ENCODE measurements at places on chromosomes 6 and 20. TPM values are rescaled to one million over a fixed set of nuclear protein-coding genes. Genes with fewer than 3 reads are reported as not detected.

DNA sequence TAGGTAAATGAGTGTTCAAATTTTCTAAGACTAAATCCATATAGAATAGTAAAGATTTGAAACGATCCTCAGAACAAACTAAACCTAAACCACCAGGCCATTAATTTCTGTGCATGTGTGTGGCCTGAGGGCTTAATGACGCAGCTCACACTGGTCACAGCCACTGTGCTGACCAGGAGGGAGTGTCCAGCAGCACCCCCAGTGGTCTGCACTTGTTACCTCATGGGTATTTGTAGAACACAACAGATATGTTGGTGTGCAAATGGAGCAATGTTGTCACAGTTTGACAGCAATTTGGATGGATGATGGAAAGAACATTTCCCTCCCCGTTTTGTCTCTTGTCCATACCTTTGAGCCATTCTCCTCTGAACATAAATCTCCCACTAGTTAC lies 122.4 kb upstream of the EXOC2 start:
- DNase-seq, result no peak

FHL5 gene
- total RNA-seq, result 70.3 TPM

BTNL2 gene
- not detected for total RNA-seq

DNA sequence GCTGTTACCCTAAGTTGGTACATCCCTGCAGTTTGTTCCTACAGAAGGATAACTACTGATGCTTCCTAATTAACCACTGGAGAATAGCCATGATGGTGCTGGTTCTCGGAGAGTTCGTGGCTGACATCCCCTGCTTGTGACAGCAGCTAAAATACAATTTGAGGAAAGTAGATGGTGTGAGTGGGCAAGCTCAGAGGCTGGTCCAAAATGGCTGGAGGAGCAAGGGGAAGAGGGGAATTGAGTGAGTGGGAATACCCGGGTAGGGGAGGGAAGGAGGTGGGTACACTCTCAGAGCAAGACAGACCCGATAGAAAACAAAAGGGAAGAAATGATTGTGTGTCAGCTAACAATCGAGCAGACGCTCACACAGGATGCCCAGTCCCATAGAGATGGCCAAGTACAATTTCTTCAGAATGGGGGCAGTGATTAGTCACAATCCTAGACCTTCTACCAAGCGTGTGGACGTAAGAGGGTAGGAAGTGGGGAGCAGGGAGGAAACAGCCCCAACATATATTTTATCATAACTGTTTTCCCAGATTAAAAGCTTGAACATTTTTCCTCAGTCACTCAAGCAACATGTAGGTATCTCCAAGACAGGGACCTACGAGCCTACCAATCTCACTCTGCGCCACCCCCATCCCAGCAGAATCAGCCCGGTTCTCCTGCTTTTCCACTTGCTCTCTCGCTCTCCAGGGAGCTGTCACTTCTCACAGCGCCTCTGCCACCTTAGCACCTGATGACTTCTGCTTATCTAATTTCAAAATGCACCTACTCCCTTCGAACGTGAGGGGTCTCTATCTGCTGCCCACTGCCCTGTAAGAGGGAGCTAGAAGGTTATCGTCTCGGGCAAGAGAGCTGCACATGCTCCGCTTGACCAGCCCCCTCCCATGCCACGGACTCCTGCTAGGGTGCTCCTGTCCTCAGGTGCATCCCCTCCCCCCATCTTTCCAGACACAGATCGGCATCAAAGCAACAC lies 26.2 kb downstream of the RIPOR2 start:
- DNase-seq, result no peak

GRCh38 chr6:63663147-63663955 lies 27.7 kb downstream of the PHF3 start:
- DNase-seq, result no peak

DNA sequence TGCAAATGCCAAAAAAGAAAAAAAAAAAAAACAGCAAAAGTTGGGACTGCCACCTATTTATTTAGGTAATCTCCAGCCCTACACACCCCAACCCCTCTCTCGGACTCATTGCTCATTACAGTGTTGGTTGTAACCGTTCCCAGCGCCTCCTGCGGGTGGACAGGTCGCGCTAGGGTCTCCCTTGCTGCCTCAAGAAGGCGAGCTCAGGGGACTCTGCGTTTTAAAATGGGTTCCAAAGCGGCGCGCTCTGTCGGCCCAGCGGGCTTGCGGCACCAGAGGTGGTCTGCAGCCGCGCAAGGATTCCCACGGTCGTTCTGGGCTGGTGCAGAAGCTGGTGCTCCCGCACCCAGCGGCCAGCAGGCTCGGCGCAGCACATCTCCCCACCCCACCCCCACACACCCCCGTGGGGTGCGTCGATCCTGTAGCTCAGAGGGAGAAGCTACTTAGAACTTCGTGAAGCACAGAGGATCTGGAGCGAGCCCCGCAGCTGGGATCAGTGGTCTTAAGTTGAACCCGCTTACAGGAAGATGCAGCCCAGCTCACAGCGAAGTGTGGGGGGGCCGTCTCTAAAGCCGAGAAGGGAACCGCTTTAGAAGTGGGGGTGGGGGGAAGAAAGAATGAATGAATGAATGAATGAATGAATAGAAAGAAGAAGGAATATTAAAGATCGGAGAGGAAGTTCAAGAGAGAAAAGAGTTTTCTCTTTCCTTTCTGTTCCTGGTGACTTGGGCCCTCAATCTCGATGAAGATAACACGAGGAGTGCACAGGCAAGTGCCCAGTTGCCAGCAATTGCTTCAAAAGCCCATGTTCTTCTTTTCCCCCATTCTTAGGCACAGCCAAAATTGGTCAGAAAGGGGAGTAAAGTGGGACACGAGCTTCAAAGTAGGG lies 780 bp downstream of the TFAP2A start:
- no peak for DNase-seq

DNA sequence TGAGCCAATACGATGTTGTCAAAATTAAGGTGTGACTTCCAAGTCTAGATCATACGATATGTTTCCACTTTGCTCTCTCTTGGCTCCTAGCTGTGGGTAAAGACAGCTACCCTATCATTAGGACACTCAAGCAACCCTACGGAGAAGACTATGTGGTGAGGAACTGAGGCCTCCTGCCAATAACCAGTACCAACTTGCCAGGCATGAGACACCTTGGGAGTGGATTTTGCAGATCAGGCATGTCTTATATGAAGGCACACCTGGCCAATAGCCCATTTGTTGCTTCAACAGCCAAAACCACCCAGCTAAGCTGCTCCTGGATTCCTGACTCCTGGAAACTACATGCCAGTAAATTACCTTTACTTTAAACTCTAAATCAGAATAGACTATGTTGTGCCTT lies 863.4 kb downstream of the DHX35 start:
- DNase-seq, result no peak

GRCh38 chr6:165804331-165805066 lies 141.5 kb upstream of the PDE10A start:
- DNase-seq, result no peak
